ENCODE measurements at places on chromosomes 7 and 10.

DNA sequence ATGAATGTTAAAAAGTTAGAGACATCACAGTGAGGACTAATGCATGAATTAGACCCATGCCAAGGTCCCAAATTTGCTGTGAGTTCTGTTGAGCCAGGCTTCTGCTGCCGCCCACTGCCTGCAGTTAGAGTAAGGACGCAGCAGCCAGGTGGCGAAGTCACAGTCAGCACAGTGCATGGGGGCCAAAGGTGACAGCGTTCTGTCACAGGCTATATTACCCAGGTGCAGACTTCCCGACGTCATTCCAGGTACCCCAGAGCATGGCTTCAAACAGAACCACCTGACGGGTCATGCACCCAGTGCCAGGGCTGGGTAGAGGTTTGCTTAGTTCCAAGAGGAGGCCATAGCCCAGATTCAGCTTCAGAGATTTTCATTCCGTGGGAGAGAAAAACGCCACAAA lies 33.9 kb upstream of the HMX3 start:
- no peak for DNase-seq

- DNase-seq: no peak
Observed at GRCh38 chr7:150823043-150823442, 22.5 kb downstream of the TMEM176A start.

DNA sequence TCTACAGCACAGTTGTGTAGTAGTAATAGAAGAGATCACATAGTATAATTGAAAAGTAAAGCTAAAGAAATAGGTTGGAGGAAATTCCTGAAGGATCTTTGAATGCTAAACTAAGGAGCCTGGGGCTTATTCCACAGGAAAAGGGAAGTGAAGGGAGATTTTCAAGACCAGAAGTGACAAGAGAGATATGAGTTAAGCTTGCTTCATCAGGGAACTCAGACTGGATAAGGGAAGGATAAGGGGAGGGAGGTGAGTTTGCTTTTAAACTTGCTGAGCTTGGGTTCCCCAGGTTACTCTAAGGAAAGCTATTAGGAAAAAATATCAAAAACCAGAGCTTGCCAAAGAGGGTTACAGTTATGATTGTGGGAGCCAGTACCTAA lies 182.4 kb downstream of the RAPGEF5 start:
- DNase-seq: no peak

DNA sequence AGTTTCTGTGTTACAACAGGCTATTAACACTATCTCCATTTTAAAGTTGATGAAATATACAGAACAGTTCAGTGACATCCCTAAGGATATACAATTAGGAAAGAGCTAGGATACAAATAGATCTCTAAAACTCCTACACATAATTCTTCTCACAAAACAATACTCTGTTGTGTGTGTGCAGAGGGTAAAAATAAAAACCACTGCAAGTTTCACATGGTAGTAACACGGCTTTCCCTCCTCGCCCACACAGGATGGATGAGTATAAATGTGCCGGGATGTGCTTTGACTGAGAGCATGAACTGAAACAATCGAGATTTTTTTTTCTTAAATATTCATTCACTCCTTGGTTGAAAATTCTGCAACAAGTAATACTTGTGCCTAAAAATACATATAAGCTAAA lies 131.5 kb upstream of the C1QL3 start:
- DNase-seq: no peak

DNA sequence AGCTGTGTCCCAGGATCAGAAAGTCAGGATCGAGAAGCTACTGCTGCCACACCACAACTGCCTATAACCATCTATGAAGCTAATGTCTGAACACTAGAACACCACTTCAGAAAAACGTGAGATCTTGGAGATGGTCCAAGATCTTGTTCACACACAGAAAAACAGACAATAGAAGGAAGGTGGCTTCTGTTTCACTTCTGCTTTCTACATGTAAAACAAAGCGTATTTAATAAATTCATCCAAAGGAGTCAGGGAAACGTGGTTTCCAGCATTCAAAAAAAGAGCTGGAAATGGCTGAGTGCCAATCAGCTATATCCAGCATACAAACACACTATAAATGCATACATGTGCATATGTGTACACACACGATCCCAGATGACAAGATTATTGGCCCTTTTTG lies 70.2 kb upstream of the CCDC71L start:
- no peak for DNase-seq

GRCh38 chr10:100208276-100208675 lies 21.1 kb downstream of the CHUK start:
- DNase-seq: no peak

GRCh38 chr7:111138193-111138569 lies 47.3 kb downstream of the LRRN3 start:
- DNase-seq: peak; percentile 62

- no peak for DNase-seq
Observed at GRCh38 chr10:58153751-58154150, 113.9 kb downstream of the IPMK start.

GRCh38 chr7:107201795-107202450 lies 33.1 kb downstream of the HBP1 start:
- DNase-seq: no peak

GRCh38 chr7:99270702-99271101 lies 1.9 kb upstream of the MYH16 start:
- DNase-seq: no peak

DNA sequence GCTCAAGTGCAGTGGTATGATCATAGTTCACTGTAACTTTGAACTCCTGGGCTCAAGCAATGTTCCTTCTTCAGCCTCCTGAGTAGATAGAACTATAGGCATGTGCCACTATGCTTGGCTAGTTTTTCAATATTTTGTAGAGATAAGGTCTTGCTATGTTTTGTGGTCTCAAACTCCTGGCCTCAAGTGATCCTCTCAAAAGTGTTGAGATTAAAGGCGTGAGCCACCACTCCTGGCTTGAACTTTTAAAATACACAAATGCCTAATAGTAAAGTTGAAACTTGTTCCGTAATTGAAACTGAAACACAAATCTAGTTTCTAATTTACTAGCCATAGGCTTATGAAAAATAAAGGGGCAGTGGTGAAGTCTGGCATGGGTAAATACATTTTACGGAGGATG lies 65.7 kb downstream of the AP3M1 start:
- DNase-seq: no peak

DNA sequence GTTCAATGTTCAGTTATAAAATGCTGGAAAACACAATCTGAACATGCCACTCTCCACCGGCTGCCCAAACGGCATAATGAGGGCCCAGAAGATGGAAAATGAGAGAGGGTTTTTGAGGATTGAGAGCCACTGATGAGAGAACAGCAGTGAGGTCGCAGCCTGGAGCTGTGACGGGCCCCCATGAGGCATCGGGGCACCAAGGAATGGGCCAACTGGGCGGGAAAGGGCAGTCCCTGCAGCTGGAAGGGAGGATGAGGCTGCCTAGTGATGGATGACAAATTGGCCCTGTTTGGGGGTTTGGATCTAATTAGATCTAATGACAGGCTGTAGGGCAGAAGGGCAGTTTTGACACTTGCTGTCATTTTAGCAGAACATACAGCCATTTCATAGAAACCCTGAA lies 39.1 kb downstream of the WNT2 start:
- DNase-seq: no peak

DNA sequence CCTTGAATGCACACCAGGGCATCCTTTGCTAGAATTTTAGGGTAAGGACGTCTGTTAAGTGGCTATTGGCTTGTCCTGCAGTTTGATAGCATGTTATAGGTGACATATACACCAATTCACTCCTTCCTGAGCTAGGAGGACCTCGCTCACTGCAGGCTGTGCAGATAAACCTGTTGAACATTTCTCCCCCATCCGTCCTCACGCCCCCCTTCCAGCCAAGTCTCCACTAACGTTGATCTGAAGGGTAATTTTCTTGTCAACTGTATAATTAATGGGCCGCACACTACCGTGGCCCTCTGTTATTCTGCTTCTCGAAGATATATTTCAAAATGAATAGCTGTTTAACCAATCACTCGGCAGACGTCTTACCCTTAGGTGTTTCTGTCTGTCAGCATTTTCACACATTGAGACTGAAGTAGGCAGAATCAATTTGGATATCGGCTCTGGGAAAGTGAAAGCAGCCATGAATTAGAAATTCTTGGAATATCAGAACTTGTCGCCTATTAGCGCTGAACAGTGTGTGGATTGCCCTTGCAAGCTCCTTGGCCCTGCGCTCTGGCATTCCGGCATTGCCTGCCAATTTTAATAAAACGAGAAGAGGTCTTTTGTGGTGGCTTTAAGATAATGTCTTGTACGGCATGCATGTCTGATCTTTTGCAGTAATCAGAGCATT lies 905.3 kb downstream of the TYW1 start:
- no peak for DNase-seq

DNA sequence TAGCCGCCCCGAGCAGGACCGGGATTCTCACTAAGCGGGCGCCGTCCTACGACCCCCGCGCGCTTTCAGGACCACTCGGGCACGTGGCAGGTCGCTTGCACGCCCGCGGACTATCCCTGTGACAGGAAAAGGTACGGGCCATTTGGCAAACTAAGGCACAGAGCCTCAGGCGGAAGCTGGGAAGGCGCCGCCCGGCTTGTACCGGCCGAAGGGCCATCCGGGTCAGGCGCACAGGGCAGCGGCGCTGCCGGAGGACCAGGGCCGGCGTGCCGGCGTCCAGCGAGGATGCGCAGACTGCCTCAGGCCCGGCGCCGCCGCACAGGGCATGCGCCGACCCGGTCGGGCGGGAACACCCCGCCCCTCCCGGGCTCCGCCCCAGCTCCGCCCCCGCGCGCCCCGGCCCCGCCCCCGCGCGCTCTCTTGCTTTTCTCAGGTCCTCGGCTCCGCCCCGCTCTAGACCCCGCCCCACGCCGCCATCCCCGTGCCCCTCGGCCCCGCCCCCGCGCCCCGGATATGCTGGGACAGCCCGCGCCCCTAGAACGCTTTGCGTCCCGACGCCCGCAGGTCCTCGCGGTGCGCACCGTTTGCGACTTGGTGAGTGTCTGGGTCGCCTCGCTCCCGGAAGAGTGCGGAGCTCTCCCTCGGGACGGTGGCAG lies at the start of gene MGMT:
MGMT (plus strand) TSS at position 539 of the 656 bp plus-strand sequence.
- DNase-seq: peak; percentile 91

DNA sequence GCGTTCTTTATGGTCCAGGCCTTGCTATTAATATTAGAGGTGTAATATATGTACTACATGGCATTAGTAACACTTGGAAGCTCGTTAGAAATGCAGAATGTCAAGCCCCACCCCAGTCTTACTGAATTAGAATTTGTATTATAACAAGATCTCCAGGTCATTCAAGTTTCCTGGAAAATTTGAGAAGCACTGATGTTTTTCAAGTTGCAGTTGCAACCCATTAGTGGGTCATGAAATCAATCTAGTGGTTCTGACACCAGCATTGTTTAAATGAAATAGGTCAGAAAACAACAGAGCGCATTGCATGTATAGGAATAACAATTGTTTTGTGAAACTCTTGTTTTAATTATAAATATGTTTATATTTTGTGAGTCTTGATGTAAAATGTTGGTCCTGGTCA lies 28.8 kb upstream of the MICU1 start:
- DNase-seq: no peak

DNA sequence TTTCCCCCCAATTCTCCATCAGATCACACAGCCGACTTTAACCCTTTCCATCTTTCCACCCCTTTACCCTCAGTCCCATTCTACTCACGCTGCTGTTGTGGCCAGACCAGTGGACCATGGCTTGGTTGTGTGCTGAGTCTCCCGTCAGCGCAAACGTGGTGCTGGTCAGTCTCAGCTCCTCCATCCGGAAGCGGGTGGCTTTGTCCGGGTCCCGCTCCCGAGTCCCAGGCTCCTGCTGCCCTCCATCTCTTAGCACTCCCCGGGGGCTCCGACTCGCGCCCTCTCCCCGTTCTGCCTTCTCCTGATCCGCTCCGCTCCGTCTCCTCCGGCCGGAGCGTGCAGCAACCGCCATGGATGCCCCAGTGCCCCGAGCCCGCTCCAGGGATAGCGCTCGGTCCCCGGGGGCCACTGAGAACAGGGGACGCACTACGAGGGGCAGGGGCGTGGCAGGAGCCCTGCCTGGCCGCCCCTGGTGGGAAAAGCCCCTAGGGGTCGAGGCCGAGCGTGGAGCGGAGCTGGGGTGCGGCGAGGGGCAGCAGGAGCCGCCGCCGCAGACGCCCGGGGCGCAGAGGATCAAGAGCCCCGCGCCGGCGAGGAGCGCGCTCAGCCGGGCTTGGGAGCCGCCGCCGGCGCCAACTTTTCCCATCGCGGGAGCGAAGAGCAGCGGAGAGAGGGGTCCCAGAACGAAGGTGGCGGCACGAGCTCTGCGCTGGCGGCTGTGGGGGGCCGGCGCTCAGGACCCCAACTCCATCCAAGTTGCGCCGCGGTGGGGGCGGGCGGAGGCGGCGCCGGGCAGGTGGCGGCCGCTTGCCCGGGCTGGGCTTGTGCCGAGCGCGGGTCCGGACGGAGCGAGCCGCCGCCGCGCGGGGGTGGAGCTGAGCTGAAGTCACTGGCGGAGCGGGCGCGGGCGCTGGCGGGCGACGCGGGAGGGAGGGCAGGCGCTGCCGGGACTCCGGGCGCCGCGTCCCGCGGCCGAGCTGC lies at the start of gene SORCS1:
SORCS1 (minus strand) TSS at position 826 of the 981 bp plus-strand sequence.
- peak; percentile 4 for DNase-seq

DNA sequence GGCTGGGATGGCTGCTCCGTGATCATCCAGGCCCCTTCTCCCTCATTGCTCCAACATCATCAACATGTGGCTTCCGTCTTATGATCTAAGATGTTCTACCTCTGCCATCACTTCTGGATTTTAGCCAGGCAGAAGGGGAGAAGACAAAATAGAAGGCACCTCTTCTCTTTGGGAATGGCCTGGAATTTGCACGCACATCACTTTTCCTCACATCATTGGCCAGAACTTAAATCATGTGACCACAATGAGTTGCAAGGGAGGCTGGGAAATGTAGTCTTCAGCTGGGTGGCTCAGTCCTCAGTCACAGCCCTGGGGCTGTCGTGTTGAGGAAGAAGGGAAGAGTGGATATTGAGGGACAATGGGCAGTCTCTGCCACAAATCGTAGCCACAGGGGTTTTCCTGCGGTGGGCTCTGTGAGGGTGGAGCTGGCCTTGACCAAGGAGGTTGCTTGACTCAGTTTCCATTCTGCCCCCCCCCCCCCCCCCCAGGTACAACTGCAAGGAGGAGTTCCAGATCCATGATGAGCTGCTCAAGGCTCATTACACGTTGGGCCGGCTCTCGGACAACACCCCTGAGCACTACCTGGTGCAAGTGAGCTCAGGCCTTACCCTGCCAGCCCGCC lies 50.3 kb downstream of the PALD1 start:
- peak; percentile 65 for DNase-seq

DNA sequence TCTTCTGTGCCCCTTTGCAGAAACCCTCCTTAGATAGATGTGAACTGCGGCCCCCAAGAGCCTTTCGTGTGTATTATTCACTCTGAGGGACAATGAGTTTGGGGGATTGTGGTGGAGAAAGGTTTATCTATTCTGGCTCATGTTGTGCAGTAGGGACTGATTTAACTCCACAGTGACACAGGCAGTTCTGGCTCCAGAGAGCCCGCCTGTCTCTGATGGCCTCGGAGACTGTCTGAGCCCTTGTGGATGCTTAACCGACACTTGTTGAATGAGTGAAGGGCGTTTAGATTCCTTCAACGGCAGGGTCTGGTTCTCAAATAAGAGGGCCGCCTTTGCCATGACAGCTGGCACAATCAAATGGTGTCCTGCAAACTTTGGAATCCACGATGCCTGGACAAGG lies 5.8 kb downstream of the NPTX2 start:
- DNase-seq: no peak

- peak; percentile 21 for DNase-seq
Observed at GRCh38 chr7:91913612-91914011, 27.1 kb upstream of the AKAP9 start.

- peak; percentile 56 for DNase-seq
Observed at GRCh38 chr10:113576852-113577251, 24.0 kb downstream of the HABP2 start.
